ENCODE measurements at places on chromosomes 6 and 20. TPM values are rescaled to one million over a fixed set of nuclear protein-coding genes. Genes with fewer than 3 reads are reported as not detected.

- DNase-seq: no peak
- H3K4me1 ChIP-seq: no peaks in the 10 kb centered on the region
- H3K36me3 ChIP-seq: no peaks in the 10 kb centered on the region
- peaks cover 29% of the 10 kb centered on the region for H3K27me3 ChIP-seq
- no peak overlapping the region for H3K27ac ChIP-seq
These were observed 37.6 kb upstream of the ANGPT4 start for GRCh38 chr20:953742-954141.

GRCh38 chr6:167570460-167571400, 245.8 kb downstream of the TTLL2 start:
- H3K4me1 ChIP-seq: no peaks in the 10 kb centered on the region
- H3K36me3 ChIP-seq: no peaks in the 10 kb centered on the region
- H3K27ac ChIP-seq: no peak overlapping the region
- no peaks in the 10 kb centered on the region for H3K27me3 ChIP-seq
- DNase-seq: no peak

GRCh38 chr6:43604174-43604573, 24.9 kb downstream of the GTPBP2 start:
- peaks cover 69% of the 10 kb centered on the region for H3K36me3 ChIP-seq
- H3K27me3 ChIP-seq: no peaks in the 10 kb centered on the region

The POM121L2 gene
- total RNA-seq: not detected

The MARCKS gene
- total RNA-seq: 0.08 TPM

The AIF1 gene
- 177 TPM for total RNA-seq

- DNase-seq: no peak
- no peaks in the 10 kb centered on the region for H3K27me3 ChIP-seq
- H3K4me3 ChIP-seq: no peak overlapping the region
- H3K27ac ChIP-seq: no peak overlapping the region
- peaks cover 30% of the 10 kb centered on the region for H3K4me1 ChIP-seq
These were observed 28.9 kb upstream of the FAM83D start for GRCh38 chr20:38897267-38897666.

The C6orf163 gene
- total RNA-seq: 1.5 TPM
